ENCODE measurements at places on chromosomes 2 and 18. TPM values are rescaled to one million over a fixed set of nuclear protein-coding genes. Genes with fewer than 3 reads are reported as not detected.

Gene LRATD1
- total RNA-seq, result not detected

Gene NOSTRIN
- not detected for total RNA-seq

Gene ZNF892
- total RNA-seq, result 3.1 TPM

Gene UGT1A5
- total RNA-seq, result not detected

Gene CCDC74B
- total RNA-seq, result 1.4 TPM

Gene LYPD6
- total RNA-seq, result not detected

Gene SIX3
- total RNA-seq, result not detected

Gene ANKRD62
- not detected for total RNA-seq

Gene CSRNP3
- total RNA-seq, result not detected

Gene SIGLEC15
- not detected for total RNA-seq

Gene RNF181
- 104 TPM for total RNA-seq

Gene TMEM37
- not detected for total RNA-seq

Gene PSD4
- total RNA-seq, result 194 TPM

Gene ZNF24
- 48.8 TPM for total RNA-seq

Gene FIGN
- total RNA-seq, result not detected

Gene RAB11FIP5
- 4.3 TPM for total RNA-seq

Gene TEKT4
- total RNA-seq, result not detected

Gene IL36B
- not detected for total RNA-seq

Gene ABCB11
- not detected for total RNA-seq

Gene SLC38A11
- not detected for total RNA-seq

Gene CABYR
- 1.6 TPM for total RNA-seq

Gene CPLX4
- not detected for total RNA-seq

Gene ATG4B
- 73.8 TPM for total RNA-seq

Gene FEV
- total RNA-seq, result not detected

Gene IDH1
- total RNA-seq, result 18.3 TPM

Gene SNTG2
- total RNA-seq, result 3.8 TPM

Gene CDKL4
- total RNA-seq, result not detected

Gene CRYGC
- not detected for total RNA-seq

Gene AAMP
- total RNA-seq, result 94.6 TPM

Gene CCDC102B
- 1.6 TPM for total RNA-seq

Gene FABP1
- total RNA-seq, result not detected

Gene WNT10A
- 6.8 TPM for total RNA-seq

Gene B4GALT6
- total RNA-seq, result 3.1 TPM

Gene SLC14A1
- 1.4 TPM for total RNA-seq

Gene DSG4
- total RNA-seq, result not detected

Gene HOXD10
- not detected for total RNA-seq

Gene STK17B
- 151 TPM for total RNA-seq

Gene SUPT7L
- 26.6 TPM for total RNA-seq

Gene NCK2
- 76.1 TPM for total RNA-seq

Gene KANSL1L
- total RNA-seq, result 2.6 TPM

Gene RAB6D
- not detected for total RNA-seq

Gene TUBA4B
- total RNA-seq, result not detected

Gene SLC66A2
- 30.2 TPM for total RNA-seq

Data from activated naive CD8-positive, alpha-beta T cell treated with anti-CD3 and anti-CD28 coated beads for 36 hours (primary cell).